ENCODE measurements at places on chromosomes 7 and 10. TPM values are rescaled to one million over a fixed set of nuclear protein-coding genes. Genes with fewer than 3 reads are reported as not detected.

GRCh38 chr10:49131507-49132361, 2.1 kb downstream of the FAM170B start:
- DNase-seq: no peak

GRCh38 chr10:6124666-6125065, 35.8 kb downstream of the RBM17 start:
- no peak for DNase-seq

DNA sequence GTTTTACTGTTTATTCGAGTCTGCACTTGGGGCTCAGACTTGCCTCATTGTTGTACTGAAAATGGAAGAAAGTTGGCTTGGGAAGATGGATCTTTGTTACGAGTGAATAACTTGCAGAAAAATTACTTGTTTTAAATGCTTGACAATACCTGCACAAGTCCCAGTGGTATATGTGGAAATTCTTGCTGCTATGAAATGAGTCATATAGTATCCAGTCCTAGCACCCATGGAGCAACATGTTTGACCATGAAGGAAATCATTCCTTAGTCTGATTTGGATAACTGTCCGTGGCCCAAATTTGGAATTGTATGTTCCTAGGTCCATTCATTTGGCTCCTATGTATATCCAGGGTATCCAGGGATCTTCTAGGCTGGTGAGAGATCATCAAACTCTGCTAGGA, 1096.8 kb downstream of the KCNMA1 start:
- DNase-seq: no peak

DNA sequence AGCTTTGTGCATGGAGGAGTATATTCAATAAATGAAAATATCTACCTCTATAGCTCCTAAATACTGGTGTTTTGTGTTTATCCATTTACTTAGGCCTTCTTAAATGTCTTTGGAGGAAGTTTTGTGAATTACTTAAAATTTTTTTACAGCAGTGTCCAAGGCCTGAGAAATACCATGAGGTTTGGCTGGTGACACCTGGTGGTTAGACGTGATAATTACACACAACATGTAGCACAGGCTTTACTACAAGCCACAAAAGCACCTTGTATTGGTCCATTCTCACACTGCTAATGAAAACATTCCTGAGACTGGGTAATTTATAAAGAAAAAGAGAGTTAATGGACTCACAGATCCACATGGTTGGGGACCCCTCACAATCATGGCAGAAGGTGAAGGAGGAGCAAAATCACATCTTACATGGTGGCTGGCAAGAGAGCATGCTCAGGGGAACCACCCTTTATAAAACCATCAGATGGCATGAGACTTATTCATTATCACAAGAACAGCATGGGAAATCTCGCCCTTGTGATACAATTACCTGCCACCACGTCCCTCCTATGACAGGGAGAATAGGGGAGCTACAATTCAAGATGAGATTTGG, 20.6 kb downstream of the HYAL4 start:
- peak; percentile 20 for DNase-seq

DNA sequence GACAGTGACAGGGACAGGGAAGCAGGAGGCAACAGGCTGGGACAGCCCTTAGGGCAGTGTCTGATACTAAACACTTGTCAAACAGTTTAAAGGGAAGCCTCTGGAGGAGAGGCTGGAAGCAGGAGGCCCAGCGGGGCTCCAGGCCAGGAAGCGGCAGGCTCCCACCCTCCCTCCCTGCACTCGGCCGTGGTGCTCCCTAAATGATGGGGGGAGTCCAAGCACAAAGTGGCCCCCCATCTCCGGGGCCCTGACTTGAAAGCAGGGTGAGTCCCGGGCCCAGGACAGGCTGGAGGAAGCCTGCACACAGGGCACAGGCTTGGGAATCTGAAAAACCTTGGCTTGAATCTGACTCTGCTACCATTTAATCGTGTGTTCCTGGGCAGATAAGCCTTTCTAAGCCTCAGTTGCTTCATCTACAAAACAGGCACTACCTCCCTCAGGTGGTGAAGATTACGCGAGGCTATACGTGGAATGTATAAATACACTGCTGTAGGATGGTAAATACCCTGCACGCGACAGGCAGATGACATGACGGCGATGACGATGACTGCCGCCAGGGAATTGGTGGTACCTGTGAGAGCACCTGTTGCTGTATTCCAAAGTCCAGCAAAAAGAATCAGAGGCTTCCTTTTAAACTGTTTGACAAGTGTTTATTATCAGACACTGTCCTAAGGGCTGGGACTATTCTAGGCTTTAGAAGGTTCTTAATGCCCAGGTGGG, 34.1 kb downstream of the GBX1 start:
- no peak for DNase-seq

PLXDC2 gene
- 10.6 TPM for total RNA-seq

GRCh38 chr7:47795631-47796030, 152.6 kb downstream of the PKD1L1 start:
- DNase-seq: no peak

DNA sequence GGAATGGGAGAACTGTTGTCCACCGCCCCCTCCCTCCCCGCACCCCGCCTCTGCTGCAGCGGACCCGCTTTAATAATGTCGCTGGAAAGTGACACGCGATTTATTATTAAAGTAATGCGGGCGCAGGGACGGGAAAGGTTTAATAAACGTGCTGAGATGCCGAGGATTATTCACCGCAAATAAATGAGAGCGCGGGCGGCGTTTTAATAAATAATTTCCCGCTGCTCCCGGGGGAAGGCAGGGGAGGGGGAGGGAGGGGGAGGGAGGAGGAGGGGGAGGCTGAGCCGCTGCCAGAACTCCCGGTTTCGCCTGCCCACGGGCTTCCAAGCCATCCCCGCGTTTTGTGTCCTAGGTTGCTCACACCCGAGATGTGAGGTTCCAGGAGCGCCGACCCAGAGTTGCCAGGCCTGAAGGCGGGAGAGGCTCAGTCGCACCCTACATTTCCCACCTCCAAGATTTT, 5.1 kb downstream of the KAZALD1 start:
- DNase-seq: no peak

DNA sequence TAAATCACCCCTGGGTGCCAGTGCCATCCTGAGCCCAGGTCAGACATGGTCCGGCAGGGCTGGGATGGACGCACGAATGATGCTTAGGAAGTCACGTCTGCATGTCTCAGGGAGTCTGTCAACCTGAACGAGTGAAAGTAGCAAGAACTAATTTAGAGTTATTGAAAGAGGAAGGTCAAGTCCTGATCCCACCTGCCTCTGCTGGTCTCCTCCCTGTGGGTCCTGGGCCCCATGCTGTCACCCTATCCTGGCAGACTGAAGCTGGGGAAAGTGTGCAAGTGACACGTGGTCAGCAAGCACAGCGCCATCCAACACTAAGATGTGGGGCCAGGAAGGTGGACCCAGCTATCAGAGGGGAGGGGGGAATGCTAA, 26.1 kb upstream of the GRID1 start:
- DNase-seq: no peak

DNA sequence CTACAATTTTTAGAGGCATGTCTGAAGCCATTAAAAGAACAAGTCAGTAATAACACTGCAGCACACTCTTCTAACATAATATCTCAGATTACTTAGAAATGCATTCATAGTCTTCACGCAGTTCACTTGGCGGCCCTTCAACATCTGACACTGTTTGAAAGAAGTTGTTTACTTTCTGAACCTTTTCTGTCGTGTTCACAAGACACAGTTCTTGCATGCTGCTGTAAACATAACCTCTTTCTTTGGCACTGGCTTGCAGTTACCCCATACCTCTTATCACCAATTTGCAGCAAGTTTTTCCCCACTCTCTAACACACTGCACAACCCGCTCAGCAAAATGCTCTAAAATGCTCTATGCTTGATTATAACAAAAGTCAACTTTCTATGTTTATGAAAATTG, 12.0 kb downstream of the PIP4K2A start:
- no peak for DNase-seq

SFXN4 gene
- 21.6 TPM for total RNA-seq

- DNase-seq: no peak
Measured at GRCh38 chr10:71382757-71383156, 14.0 kb upstream of the CDH23 start.

HOXA6 gene
- not detected for total RNA-seq

DNA sequence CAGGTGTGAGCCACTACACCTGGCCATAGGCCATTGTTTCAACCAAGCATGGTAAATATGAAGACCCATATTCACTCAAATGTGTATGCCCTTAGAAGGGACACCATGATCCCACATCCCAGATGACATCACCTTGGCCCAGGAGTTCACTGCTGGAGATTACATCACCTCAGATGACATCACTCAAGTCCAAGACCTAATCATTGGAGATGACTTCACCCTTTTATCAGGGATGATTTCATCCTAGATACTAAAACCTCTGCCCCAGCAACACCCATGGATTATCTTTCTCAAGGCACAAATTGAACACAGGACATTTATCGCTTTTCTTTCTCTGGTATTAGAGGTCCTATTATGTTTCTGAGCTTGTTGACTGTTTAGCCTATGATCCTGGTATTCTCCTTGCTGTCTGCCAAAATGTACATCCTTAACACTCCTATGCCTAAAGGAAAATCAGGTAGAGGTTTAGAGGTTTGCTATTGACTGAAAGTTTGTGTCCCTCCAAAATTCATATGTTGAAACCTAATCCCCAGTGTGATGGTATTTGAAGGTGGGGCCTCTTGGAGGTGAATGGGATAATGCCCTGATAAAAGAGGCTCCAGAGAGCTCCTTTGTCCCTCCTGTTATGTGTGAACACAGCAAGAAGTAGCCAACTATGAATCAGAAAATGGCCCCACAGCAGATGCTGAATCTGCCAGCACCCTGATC, 9.8 kb upstream of the CYP2C18 start:
- no peak for DNase-seq

DNA sequence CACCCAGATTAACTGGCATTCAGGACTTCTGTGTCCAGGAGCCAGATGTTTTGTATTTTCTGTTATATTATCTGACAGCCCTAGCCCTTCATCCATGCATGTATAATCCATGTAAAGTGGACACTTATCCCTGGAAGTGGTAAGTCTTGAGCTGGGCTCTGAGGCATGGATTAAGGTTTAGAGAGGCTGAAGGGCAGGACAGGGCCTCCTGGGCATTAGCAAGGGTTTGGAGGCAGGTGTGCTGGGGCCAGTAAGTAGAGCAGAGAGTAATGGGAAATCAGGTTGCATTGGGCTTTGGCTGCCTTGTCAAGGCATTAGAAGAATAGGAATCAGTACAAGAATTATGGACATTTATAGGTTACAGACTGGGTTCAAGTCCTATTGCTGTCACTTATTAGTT, 138.0 kb downstream of the DYNC1I1 start:
- no peak for DNase-seq

All from frontal cortex (tissue), 4 donors.